GM06990 (cell line): ENCODE measurements at places on chromosomes 5 and 9.

DNA sequence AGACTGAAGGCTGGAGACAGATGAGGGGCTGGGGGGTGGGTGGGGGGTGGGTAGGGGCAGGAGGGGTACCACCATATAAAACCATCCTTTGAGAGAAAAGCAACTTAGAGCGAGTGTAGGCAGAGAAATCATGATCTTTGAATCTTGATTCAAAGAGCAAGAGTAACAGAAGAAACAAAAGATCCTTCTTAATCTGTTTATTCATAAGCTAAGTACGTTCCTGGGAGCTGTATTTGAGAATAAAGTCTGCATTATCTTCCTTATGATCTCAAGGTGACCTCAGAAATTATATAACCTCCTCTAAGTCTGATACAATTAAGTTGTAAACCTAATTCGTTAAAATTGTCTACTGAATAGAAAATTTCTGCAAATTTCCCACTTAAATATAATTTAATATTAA, 558.8 kb downstream of the NR2F1-AS1 start:
- no peak for DNase-seq

DNA sequence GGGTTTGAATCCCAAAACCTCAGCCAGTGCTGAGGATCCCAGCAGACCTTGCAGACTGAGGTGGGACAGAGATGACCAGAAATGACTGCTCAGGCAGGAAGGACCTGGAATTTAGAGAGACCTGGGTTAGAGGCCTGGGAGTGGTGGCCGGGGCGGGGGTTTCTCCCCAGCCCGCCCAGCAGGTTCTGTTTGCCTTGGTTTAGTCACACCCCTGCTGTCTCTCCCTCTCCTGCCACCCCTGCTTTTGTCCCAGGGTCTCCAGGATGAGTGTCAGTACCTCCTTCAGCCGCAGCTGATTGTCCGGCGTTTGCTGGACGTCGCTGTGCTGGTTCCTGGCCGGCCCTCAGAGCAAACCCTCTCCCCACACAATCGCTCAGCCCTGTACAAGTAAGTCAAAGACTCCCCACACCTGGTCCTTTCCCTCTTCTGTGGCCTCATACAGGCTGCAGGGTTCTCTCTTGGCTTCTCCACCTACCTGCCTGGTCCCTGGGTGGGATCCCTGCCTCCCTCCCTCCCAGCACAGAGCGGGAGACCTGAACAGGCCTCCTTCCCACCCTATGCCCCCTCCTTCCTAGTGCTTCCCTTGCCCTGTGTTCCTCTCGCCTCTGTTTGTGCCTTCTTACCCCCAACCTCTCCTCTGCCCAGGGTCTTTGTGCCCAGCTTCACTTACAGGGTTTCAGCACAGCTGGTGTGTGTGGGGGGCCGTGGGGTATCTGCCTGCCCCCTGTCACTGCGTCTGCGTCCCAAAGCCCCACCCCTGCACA, 12.0 kb downstream of the TMEM8B start:
- DNase-seq, result no peak

GRCh38 chr5:178231539-178232123, 971 bp downstream of the PHYKPL start:
- DNase-seq, result no peak

- no peak for DNase-seq
Measured at GRCh38 chr9:125755340-125755739, 8.2 kb downstream of the PBX3 start.

GRCh38 chr5:39107350-39107749, 33.2 kb upstream of the RICTOR start:
- DNase-seq, result no peak

- DNase-seq, result no peak
Measured at GRCh38 chr5:57895766-57896165, 413.2 kb upstream of the ACTBL2 start.
